Epithelial cell of umbilical artery (primary cell): ENCODE measurements at places on chromosomes 12 and 14. TPM values are rescaled to one million over a fixed set of nuclear protein-coding genes. Genes with fewer than 3 reads are reported as not detected.

GRIN2B gene
- not detected in 2 replicates for total RNA-seq

FBLN5 gene
- total RNA-seq = 1.2 and 4.5 TPM in 2 replicates

ACOT6 gene
- total RNA-seq = 0.30 TPM in 1 of 2 replicates, not detected in the other

MYH6 gene
- total RNA-seq = not detected in 2 replicates

LAG3 gene
- total RNA-seq = under 0.01 and 0.15 TPM in 2 replicates

NABP2 gene
- total RNA-seq = 28.3 and 31.5 TPM in 2 replicates

KLRB1 gene
- not detected in 2 replicates for total RNA-seq

COL2A1 gene
- total RNA-seq = not detected in 2 replicates

KRT85 gene
- total RNA-seq = not detected in 2 replicates

COA8 gene
- total RNA-seq = 23.1 and 32.1 TPM in 2 replicates

SMOC1 gene
- under 0.01 TPM in 1 of 2 replicates, not detected in the other for total RNA-seq

CD4 gene
- total RNA-seq = not detected in 2 replicates

COX8C gene
- total RNA-seq = not detected in 2 replicates

CELA1 gene
- not detected in 2 replicates for total RNA-seq

RHEBL1 gene
- 1.6 and 4.9 TPM in 2 replicates for total RNA-seq

SLC5A8 gene
- total RNA-seq = not detected in 2 replicates

MMP14 gene
- total RNA-seq = 251 and 265 TPM in 2 replicates

SETD1B gene
- total RNA-seq = 1.6 and 1.7 TPM in 2 replicates

PSMD9 gene
- total RNA-seq = 47.4 and 127 TPM in 2 replicates

TMCC3 gene
- total RNA-seq = 20.5 and 26.6 TPM in 2 replicates

C12orf54 gene
- not detected in 2 replicates for total RNA-seq

TSPAN8 gene
- total RNA-seq = 5.8 and 9.1 TPM in 2 replicates

IFI27 gene
- total RNA-seq = 748 and 4,526 TPM in 2 replicates
